Left renal cortex interstitium (tissue), 4 donors: ENCODE measurements at places on chromosomes 7 and 10. TPM values are rescaled to one million over a fixed set of nuclear protein-coding genes. Genes with fewer than 3 reads are reported as not detected.

DNA sequence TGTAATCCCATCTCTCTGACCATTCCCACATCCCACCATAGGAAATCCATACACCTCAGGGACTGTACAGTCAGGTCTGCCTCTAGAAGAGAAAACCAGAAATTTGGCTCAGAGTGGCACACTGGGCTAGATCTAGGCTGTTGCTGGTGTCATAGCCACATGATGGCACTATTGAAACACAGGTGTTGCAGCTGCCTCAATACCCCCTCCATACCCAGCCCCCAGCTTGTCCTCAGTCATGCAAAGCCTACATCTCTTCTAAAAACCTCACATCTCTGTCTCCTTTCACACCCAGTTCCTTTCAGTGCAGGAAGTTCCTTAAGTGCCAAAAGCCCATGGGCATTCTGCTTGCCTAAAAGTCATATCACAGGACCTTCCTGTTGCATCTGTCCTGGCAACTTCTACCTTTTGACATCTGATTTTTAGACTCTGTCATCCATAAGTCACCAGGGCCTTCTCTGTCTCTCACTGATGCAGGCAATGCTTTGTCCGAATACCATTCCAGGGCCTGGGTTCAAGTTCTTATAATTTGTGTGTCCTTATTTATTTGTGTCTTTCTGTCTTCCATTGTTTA lies 27.0 kb upstream of the HIBADH start:
- DNase-seq = no peak

DNA sequence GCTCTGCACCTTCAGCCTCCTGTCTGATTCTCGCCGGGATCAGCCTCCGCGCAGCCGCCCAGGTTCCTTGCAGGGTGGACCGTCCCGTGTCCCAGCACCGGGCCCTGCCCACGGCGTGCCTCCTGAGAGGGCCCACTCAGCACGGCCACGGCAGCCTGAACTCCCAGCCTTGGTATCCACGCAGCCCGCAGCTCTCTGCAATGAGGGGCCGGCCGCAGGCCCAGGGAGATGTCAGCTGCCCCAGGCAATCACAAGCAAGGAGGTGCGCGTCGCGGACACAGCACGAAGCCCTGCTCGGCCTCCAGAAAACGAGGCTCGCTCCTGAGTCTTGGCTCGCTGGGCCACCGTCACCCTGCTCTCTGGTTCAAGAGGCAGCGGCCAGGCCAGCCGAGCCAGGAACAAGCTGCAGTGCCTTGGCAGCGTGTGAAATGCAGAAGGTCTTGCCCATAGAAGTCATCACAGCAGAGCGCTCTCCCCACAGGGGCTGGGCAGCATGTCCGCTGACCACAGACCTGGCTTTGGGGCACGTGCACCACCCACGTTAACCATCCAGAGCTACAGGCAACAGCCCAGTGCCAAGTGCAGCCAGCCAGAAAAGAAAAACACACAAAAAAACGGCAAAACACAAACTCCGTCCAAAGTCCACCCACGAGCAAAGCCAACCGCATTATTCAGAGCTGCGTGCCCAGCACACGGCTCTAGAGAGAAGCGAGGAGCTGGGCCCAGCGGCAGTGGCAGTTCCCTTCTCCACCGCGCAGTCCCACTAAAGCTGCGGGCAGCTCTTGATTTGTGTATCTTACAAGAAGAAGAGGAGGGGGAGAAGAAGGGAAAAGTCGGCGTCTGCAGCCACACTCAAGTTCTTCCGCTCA lies 13.9 kb downstream of the GPER1 start:
- no peak for DNase-seq

DNA sequence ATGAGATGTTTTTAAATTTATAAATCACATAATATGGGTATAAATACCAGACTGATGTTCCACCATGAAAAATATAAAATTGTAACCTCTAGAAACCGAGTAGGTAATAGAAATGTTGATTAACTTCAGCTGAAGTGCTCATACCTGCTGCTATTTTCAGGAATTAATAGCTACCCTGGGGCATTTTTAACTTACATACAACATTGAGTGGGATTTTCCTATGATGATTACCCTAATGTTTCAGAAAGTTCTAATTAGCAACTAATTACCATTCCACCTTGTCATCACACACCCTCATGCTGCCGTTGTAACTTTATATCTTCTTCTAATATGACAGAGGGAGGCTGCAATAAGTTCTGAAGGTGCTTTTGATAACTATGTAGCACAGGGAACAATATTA lies 53.5 kb upstream of the ARHGAP12 start:
- DNase-seq = no peak

- no peak for DNase-seq
Observed at GRCh38 chr10:3538291-3538655, 246.7 kb downstream of the KLF6 start.

- no peak for DNase-seq
Observed at GRCh38 chr7:31125171-31125570, 73.1 kb downstream of the ADCYAP1R1 start.

- DNase-seq = no peak
Observed at GRCh38 chr10:17838080-17838648, 29.0 kb downstream of the MRC1 start.

GRCh38 chr10:13724484-13724883 lies 137.7 kb downstream of the PRPF18 start:
- no peak for DNase-seq

GRCh38 chr7:41695661-41696322 lies 7.1 kb downstream of the INHBA start:
- DNase-seq = no peak

- no peak for DNase-seq
Observed at GRCh38 chr10:22365644-22366434, 20.5 kb downstream of the SPAG6 start.

- DNase-seq = no peak
Observed at GRCh38 chr7:134004829-134005505, 122.2 kb upstream of the LRGUK start.

GRCh38 chr7:105690325-105690945 lies 109.1 kb upstream of the EFCAB10 start:
- no peak for DNase-seq

Gene RAB19
- 2.4 TPM for polyA plus RNA-seq

DNA sequence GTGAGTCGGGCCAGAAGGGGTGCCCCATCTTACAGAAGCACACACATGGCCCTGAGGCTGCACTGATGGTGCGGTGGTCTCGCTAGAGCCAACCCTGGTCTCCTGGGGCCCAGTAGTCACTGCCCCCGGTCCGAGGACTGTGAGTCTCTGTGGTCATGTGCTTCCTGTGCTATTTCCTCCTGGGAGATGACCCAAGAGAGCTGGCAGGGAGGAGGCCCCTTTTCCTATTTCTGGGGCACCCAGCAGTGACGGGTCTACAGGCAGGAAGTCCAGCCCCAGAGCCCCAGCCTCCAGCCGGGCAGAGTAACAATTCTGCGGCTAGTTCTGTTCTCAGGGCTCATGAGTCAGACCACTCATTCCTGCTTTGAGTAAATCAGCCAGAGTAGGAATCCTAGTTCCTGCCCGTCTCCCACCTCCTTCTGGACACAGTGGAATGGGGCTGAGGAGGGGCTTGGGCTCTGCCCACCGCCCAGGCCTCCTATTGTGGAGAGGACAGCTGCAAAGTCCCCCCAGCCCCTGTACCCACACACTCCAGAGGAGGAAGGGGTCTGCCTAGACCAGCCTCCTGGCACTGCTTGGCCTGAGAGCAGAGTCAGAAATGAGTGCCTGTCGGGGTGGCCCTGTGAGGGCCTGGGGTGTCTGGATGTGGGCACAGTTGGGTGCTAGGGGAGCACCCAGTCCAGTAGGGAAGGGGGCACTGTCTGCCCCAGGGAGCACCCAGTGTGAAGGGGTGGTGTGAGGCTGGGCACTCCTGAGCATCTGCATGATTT lies 80.5 kb upstream of the PPIF start:
- no peak for DNase-seq
